ENCODE measurements at places on chromosomes 11 and 22.

GRCh38 chr11:94641167-94641761 lies 74.1 kb downstream of the PIWIL4 start:
- DNase-seq, result no peak

DNA sequence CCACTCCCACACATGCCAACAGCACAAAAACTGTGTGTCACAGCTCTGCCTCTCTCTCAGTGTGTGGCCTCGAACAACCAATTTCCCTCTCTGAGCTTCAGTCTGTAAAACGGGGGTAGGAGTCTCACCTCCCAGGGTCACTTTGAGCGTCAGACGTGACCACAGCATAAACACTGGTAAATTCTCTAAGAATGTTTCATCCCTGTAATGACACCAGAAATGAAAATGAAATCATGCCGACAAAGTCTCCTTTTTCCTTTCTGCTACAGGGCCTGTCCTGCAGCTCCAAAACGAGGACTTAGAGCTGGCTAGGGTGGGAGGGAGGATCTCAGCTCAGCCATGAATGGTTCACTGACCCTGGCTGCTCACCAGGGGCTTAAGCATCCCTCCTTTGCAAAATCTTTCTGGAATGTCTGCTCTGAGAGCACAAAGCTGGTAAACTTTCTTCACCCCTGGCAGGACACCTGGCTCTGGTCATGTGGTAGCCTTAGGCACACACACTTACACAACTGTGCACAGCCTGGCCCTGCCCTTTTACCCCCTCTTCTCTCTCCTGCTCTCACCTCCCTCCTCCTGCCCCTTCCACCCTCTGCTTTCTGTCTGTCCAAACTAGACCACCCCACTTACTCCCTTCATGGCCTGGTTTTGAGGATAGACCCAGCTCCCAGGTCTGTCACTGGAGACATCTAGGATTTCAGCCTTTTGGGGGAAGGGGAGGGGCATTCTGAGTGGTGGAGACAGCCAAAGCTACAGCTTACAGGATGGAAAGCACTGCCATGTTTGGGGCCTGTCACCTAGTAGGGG lies 12.3 kb upstream of the TSKU start:
- DNase-seq, result no peak

GRCh38 chr11:15910761-15911160 lies 445.6 kb downstream of the SOX6 start:
- no peak for DNase-seq

- DNase-seq, result no peak
Observed at GRCh38 chr11:33172996-33173395, 11.7 kb upstream of the CSTF3 start.

- DNase-seq, result no peak
Observed at GRCh38 chr11:112278803-112279202, 18.1 kb upstream of the PLET1 start.

DNA sequence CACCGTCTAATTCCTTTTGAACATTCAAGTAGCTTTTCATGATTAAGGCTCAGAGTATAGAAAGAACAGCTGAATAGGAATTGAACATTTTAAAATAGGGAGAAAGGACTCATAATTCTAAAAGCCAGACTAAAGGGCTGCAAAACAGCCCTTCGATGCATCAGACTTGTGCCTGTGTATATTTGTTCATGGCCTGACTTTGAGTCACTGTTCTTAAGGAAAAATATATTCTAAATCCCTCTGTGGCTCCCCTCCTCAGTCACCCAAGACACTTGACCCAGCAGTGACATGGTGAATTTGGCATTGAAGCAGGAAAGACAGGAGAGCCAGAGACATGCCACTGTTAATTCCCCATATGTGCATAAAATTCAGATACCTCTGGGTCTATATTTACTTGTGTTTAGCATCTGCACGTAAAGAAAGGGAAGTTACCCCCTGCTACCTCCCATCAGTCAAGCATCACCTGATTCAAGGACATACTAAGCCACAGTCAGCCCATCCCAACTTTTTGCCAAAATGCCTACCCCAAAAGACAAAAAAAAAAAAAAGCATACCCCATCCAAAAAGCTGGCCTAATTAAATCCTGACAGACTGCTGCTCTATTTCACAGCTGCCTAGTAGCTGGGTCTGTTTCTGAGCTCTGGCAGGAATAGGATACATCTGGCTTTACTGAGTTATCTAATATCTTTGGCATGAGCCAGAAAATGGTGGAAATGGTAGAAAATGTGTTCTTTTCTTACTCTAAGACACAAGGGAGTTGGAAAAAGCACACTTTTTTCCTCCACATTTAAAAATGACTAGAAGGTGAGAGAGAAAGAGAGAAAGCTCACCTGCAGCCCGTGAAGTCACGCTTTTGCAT lies 93.5 kb downstream of the COMMD9 start:
- DNase-seq, result no peak

- no peak for DNase-seq
Observed at GRCh38 chr22:27783436-27784119, 18.0 kb downstream of the MN1 start.

GRCh38 chr22:27345691-27346090 lies 455.9 kb downstream of the MN1 start:
- DNase-seq, result no peak

- DNase-seq, result no peak
Observed at GRCh38 chr22:29872989-29873388, 10.0 kb upstream of the MTMR3 start.

DNA sequence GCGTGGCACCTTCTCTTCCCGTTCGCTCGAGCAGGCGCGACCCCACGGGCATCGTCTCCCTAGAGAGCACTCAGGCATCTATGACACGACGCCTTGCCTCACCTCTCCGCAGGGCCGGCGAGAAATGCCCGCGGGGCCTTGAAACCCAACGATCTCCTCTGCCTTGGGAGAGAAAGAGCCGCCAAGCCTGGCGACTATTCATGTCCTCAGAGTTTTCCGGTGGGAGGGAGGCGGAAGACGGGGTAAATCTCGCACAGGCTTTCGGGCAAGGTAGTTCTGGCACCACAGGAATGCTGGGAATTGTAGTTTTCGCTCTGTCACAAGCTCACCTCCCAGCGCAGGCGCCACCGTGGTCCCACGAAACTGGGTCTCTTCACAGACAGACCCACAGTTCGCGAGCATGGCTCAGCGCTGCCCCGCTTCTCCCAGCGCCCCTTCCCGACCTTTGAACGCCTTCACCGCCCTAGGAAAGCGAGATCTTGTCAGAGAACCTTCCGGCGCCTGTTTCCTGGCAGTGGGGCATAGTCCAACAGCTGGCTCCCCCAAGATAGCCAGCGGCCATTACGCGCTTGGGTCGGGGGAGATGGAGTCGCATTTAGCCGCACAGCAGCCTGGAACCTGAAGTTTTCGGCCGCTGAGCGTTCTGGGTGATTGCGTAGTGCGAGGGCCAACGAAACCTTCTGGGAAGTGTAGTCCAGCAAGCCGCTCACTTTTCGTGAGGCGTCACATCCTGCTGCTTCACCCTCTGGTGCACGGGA lies at the start of gene CCDC90B:
Gene CCDC90B (minus strand): TSS at position 597 of the 758 bp plus-strand sequence. CDS start 395 bp downstream, at position 202.
- peak; percentile 86 for DNase-seq

DNA sequence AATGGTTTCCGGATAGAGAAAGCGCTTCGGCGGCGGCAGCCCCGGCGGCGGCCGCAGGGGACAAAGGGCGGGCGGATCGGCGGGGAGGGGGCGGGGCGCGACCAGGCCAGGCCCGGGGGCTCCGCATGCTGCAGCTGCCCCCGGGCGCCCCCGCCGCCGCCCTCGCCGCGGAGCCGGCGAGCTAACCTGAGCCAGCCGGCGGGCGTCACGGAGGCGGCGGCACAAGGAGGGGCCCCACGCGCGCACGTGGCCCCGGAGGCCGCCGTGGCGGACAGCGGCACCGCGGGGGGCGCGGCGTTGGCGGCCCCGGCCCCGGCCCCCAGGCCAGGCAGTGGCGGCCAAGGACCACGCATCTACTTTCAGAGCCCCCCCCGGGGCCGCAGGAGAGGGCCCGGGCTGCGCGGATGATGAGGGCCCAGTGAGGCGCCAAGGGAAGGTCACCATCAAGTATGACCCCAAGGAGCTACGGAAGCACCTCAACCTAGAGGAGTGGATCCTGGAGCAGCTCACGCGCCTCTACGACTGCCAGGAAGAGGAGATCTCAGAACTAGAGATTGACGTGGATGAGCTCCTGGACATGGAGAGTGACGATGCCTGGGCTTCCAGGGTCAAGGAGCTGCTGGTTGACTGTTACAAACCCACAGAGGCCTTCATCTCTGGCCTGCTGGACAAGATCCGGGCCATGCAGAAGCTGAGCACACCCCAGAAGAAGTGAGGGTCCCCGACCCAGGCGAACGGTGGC lies 15.7 kb downstream of the PIK3IP1 start:
- no peak for DNase-seq

DNA sequence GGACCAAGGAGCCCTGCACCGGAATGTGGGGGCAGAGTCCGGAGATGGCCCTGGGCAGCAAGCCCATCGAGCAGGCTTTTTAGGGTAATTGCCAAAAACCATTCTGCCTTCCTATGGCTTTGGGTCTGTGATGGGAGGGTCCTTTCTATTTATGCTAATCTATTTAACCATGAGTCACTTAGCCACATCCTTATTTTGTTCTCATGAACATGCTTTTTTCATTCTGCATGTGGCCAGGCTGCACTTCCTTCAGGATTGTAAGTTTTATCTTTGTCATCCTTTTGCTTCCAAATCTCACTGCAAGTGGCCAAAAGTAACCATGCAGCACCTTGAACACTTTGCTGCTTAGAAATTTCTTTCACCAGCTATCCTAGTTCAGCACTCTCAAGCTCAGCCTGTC lies 88.3 kb downstream of the EFCAB6 start:
- no peak for DNase-seq

DNA sequence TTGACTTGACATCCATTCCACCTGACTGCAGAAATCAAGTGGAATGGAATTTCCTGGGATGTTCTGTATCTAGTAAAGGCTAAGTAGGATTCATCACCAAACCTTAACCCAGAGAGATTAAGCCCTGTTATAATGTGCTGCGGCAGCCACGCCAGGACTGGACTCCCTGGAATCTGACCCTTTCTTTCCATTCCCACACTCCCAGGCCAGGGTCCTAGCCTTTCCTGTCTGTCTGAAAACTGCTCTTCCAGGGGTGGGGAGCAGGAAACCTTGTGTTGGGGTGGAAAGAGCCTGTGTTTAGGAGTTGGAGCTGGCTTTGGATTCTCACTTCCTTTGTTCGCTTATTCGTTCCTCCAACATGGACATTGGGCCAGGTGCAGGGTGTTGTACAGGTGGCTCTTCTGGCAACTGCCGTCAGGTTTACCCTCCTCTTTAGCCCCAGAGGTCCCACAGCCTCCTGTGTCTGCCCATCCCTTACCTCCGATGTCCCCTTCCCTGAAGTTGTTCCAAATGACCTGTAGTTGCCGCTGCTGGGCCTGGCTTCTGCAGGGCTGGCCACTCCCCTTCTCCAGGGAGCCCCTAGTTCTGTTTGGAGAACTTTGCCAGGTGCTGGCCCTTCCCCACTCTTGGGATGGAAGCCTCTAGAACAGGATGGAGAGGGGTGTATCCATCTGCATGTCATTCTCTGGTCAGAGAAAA lies 20.5 kb upstream of the PARVB start:
- DNase-seq, result no peak

DNA sequence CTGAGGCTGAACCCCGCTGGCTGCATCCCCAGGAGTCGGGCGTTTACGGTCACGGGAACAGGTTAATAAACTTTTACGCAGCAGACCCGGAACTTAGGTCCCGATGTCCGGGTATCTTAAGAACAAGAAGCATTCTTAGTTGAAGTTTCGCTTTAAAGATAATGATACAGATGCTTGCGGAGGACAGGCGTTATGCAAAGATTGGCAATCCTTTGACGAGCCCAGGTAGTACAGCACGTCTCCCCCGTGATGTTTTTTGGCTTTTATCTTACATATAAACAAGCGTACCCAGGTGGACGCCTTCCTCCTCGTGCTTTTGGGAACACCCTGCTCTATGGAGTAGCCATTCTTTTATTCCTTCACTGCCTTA lies 871 bp upstream of the TOLLIP start:
- no peak for DNase-seq

DNA sequence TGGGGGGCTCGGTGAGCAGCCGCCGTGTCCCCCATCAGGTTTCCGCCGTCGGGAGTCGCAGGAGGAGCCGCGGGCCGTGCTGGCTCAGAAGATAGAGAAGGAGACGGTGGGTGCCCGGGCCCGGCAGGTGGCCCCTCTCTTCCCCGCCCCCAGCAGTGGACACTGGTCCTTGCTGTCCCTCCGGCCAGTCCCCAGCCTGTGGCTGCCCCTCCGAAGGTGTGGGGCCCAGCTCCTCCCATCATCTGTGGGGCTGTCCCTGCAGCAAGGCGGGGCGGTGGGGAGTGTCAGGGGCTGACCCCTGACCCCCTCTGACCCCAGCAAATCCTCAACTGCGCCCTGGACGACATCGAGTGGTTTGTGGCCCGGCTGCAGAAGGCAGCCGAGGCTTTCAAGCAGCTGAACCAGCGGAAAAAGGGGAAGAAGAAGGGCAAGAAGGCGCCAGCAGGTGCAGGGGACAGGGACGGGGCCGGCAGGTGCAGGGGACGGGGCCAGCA lies 15.3 kb downstream of the EPS8L2 start:
- no peak for DNase-seq

GRCh38 chr11:120119121-120119520 lies 18.8 kb downstream of the TRIM29 start:
- no peak for DNase-seq

DNA sequence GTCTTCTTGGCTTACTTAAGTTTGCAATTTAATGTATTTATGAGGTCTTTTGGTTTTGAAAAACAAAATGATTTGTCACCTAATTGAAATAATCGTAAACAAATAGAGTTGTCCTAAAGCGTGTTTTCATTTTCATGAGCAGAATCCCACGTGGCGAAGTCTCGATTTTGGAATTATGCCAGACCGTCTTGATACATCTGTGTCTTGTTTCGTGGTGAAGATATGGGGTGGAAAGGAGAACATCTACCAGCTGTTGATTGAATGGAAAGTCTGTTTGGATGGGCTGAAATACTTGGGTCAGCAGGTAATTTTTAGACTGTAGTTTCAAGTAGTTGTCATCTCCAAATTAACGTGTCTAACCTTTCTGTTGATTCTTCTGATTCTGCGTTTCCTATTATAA lies 64.7 kb downstream of the UVRAG start:
- DNase-seq, result no peak
